A549 treated with AZD2906 at 1 μM for 4 hours (cell line): ENCODE measurements at places on chromosomes 2 and 18. TPM values are rescaled to one million over a fixed set of nuclear protein-coding genes. Genes with fewer than 3 reads are reported as not detected.

The SMPD4 gene
- 72.4 to 84.4 TPM (median 82.4 TPM) in 5 replicates for total RNA-seq

The PSMA8 gene
- total RNA-seq, result not detected in 5 replicates

The SIX2 gene
- 1.5 to 2.8 TPM (median 2.2 TPM) in 5 replicates for total RNA-seq

The AGXT gene
- not detected in 5 replicates for total RNA-seq

The DNMT3A gene
- 5.7 to 9.0 TPM (median 7.9 TPM) in 5 replicates for total RNA-seq

The HMSD gene
- total RNA-seq, result 0.09 to 0.29 TPM (median 0.24 TPM) in 3 of 5 replicates, not detected in the others

The GAL3ST2 gene
- total RNA-seq, result 0.11 to 0.37 TPM (median 0.25 TPM) in 5 replicates

The GPR75 gene
- 1.2 to 2.0 TPM (median 1.6 TPM) in 5 replicates for total RNA-seq
